ENCODE measurements at places on chromosomes 2 and 18.

DNA sequence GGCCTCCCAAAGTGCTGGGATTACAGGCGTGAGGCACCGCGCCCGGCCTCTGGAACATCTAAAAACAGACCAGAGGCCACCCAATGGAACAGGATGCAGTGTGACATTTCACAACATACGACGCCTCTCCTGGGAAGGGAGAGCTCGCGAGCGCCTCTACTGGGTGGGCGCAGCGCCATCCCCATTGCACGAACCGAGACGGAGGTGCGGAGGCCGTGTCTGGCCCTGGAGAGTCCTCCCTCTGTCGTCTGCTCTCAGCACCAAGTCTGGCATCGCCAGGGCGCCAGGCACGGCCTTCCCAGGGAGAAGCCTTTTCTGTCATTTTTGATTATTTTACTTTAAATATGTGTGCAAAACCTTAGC lies 9.4 kb upstream of the GBX2 start:
- DNase-seq = no peak

- no peak for DNase-seq
Measured at GRCh38 chr18:58977801-58978200, 113.1 kb downstream of the ZNF532 start.

DNA sequence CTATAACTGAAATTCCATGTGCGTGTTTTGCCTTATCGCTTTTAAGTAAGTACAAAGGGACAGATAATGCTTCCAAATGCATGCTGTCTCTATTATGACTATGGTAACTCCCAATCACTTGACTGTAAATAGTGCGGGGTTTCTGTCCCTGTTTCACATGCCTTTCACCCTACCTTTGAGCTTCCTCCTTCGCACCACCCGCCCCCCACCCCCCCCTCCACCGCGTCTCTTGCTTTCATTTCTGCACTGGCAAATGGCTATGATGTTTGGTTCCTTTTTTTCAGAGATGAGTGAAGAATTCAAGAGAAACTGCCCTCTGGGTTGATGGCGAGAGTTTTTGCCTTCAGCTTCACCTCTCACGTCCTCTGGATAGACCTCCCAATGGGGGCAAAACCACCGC lies 25.0 kb upstream of the SPP2 start:
- DNase-seq = no peak

GRCh38 chr2:48006094-48006493 lies 99.8 kb upstream of the FBXO11 start:
- DNase-seq = no peak

GRCh38 chr18:28030458-28030857 lies 146.5 kb downstream of the CDH2 start:
- DNase-seq = no peak

GRCh38 chr2:192091476-192091875 lies 103.3 kb downstream of the TMEFF2 start:
- DNase-seq = no peak

DNA sequence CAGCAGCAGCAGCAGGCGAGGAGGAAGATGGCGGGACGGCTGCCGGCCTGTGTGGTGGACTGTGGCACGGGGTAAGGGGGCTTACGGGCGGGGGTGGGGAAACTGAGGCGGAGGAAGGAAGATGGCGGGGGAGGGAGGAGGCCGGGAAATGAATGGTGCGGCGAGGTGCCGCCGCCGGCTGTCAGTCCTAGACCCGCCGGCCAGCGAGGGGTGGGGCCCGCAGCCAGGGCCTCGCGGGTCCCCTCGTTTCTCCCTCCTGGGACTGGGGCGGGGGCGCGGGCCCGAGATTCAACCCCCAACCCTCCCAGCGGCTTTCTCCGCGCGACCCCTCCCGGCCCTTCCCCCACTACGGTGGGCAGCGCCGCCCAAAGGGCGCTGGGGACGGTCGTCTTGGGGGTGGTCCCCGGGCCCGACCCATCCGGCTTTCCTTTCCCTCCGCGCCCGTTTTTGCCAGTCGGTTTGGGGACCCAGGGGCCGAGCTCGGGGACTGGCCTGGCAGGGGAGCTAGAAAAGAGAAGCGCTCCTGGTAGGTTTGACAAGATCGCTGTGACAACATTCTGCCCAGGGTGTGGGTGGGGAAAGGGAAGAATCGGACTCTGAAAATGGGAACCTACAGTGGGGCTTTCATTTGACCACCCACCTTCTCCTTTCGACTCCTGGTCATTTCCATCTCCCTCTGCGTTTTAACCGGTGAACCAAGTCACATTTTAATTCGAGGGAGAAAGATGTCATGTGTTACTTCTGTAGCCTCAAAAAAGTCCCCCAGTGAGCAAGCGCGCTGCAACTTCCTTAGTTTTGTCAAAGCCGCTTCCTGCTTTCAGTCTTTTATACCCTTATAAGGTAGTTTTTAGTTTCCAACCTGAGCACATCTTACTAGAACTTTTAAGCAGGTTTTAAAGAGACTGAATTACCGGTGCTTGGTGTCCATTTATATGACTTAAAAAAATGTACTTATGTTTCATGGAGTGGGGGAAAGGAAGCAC lies 655 bp downstream of the ACTR3 start:
- peak; percentile 31 for DNase-seq

GRCh38 chr18:57923611-57924010 lies 120.4 kb upstream of the NEDD4L start:
- DNase-seq = no peak

DNA sequence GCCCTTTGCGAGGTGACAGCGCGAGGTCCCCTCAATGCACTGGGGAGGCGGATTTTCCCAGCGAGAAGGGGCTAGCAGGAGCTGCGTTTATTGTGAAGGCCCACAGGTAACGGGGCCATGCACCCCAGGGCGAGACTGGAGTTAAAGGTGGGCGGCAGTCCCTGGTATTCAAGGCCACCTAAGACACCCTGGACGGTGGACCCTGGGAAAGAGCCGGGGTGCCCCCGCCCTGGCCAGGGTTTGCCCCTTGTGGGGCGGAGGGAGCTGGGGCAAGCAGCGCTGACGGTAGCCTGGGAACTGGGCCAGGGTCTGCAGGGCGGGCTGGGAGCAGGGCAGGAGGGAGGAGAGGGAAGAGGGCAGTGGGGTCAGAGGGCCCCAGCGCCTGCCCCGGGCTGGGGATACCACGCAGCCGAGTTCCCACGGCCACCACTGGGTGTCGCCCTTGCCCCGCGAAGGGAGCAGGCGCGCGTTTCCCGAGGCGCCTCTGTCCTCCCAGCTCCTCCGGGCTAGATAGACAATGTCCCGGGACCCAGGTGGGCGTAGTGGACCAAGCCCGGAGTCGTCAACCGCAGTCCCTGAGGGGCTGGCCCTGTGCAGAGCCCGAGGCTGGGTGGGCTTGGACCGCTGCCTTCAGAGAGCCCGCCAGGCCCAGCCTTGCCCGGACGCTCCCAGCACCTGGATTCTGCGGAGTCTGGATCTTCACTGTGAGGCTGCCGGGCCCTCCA lies 80.2 kb downstream of the SMAD4 start:
- peak; percentile 46 for DNase-seq

GRCh38 chr18:45416168-45416567 lies 199.1 kb upstream of the SLC14A2 start:
- DNase-seq = no peak
